ENCODE measurements at places on chromosomes 4 and X. TPM values are rescaled to one million over a fixed set of nuclear protein-coding genes. Genes with fewer than 3 reads are reported as not detected.

The MAOA gene
- total RNA-seq, result 207 TPM

The CABS1 gene
- not detected for total RNA-seq

The SLC9B1 gene
- total RNA-seq, result 0.28 TPM

The ADGRL3 gene
- not detected for total RNA-seq

The PCGF3 gene
- 39.2 TPM for total RNA-seq

The STATH gene
- not detected for total RNA-seq

The SEC24D gene
- 60.0 TPM for total RNA-seq

The NLGN4X gene
- total RNA-seq, result 0.09 TPM

The ABCG2 gene
- total RNA-seq, result 0.89 TPM

The DNAAF6 gene
- total RNA-seq, result not detected

The CSAG3 gene
- not detected for total RNA-seq

The FSTL5 gene
- total RNA-seq, result not detected

The BMPR1B gene
- not detected for total RNA-seq

The MPC1L gene
- total RNA-seq, result not detected

The FREM3 gene
- total RNA-seq, result not detected

The PLXNB3 gene
- total RNA-seq, result 0.91 TPM

The ATP5ME gene
- 208 TPM for total RNA-seq

The EDA gene
- 0.57 TPM for total RNA-seq

The DIPK2B gene
- not detected for total RNA-seq

The PPP1R2C gene
- total RNA-seq, result not detected

The FGFBP2 gene
- 3.9 TPM for total RNA-seq

The C1QTNF7 gene
- total RNA-seq, result not detected

The PDZD4 gene
- total RNA-seq, result 0.91 TPM

The RAI2 gene
- 0.16 TPM for total RNA-seq

The AVPR2 gene
- total RNA-seq, result not detected

The P2RY10 gene
- 55.6 TPM for total RNA-seq

The GAGE12F gene
- not detected for total RNA-seq

The UXT gene
- total RNA-seq, result 208 TPM

The FMR1NB gene
- total RNA-seq, result not detected

The PPEF2 gene
- not detected for total RNA-seq

The SCML1 gene
- 0.83 TPM for total RNA-seq

The SORCS2 gene
- total RNA-seq, result 0.05 TPM

The STPG2 gene
- total RNA-seq, result not detected
